ENCODE measurements at places on chromosomes 1 and 21. TPM values are rescaled to one million over a fixed set of nuclear protein-coding genes. Genes with fewer than 3 reads are reported as not detected.

Gene SYDE2
- polyA plus RNA-seq, result 1.1 TPM

DNA sequence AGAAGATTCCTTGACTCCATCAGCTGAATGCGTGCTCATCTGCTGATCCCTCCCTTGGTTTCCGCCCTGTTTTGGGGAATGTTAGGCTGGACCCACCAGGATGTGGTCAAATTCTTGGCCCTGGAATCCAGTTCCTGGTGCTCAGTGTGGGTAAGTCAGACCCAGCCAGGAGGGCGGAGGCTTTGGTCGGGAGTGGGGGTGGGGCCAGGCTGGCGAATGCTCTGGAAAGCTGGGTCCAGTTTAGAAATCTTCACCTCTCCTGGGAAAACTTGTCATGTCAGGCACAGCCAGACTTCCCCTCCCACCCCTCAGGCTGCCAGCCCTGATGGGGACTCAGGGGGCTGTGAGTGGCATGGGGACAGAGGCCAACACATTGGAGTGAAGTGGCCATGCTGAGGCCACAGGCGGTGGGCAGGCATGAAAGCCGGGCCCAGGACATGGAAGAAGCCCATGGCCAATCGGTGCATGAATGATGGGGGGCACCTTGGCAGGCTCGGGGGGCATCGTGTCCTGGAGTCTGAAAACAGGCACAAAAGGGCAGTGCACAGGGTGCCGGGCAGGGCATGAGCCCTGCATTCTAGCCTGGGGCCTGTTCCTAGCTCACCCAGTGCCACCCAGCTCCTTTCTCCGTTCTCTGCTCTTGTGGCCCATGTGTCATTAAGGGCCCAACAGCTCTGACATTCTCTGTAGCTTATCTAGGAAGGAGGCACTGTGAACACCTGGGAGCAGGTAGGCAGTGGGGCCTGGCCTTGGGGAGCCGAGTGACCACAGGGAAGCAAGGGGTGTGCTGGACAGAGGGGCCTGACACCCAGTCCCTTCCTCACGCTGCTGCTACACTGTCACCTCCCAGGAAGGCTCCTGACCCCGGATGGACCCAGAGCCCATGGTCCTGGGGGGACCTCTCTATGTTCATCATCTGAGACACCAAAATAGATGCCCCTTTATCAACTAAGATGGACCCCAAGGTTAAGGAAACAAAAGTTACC lies 14.6 kb upstream of the PADI1 start:
- H3K4me3 ChIP-seq, result no peak overlapping the region
- no peak for DNase-seq
- H3K27ac ChIP-seq, result no peak overlapping the region
- H3K36me3 ChIP-seq, result no peaks in the 10 kb centered on the region

Gene SIK1
- polyA plus RNA-seq, result 16.9 TPM

Gene DDR2
- 2.1 TPM for polyA plus RNA-seq

Gene FALEC
- polyA plus RNA-seq, result 0.16 TPM

Gene FAM151A
- 1.6 TPM for polyA plus RNA-seq

DNA sequence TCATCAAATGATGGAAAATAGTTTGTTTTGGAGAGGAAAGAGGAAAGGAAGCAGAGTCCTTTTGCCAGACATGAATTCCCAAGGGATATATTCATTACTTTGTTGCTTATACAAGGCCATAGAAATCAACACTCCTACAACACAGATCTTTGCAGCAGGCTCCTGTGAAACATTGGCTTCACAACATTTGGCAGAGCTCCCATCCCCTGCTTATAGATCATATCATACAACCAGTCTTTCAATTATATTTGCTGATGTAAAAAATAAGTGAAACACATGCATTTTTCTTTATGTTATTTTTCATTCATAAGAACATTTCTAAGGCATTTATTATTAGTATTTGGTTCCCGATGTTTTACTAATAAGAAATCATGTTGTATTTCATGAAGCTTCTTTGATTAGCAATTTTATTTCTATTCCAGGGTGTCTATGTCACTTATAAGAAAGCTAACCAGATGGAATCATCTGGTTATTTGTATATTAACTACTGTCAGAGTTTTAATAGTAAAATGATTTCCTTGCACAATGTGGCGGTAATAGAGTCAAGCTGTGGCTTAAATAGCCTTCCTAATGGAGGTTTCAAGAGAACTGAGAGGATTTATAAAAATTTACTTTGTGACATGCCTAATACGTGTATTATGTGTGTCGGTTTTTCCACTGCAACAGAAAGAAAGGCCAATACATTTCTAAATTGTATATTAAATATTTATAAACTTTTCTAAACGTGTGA lies 470.3 kb upstream of the NCAM2 start:
- H3K4me1 ChIP-seq, result no peaks in the 10 kb centered on the region
- H3K36me3 ChIP-seq, result no peaks in the 10 kb centered on the region
- H3K4me3 ChIP-seq, result no peak overlapping the region
- H3K27ac ChIP-seq, result no peak overlapping the region
- no peaks in the 10 kb centered on the region for H3K27me3 ChIP-seq
- DNase-seq, result no peak

DNA sequence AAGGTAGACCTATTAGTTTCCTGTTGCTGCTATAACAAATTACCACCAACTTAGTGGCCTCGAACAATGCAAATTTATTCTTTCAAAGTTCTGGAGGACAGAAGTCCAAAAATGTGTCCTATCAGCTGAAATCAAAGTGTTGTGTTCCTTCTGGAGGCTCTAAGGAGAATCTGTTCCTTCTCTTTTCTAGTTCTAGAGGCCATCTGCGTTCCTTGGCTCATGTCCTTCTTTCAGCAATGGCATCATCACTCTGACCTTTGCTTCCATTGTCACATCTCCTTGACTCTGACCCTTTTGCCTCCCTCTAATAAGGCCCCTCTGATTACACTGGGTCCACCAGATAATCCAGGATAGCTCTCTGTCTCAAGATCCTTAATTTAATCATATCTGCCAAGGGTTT lies 1.2 kb upstream of the MR1 start:
- no peak overlapping the region for H3K4me3 ChIP-seq
- peaks cover 27% of the 10 kb centered on the region for H3K4me1 ChIP-seq
- H3K36me3 ChIP-seq, result no peaks in the 10 kb centered on the region
- H3K27ac ChIP-seq, result no peak overlapping the region
- no peak for DNase-seq

DNA sequence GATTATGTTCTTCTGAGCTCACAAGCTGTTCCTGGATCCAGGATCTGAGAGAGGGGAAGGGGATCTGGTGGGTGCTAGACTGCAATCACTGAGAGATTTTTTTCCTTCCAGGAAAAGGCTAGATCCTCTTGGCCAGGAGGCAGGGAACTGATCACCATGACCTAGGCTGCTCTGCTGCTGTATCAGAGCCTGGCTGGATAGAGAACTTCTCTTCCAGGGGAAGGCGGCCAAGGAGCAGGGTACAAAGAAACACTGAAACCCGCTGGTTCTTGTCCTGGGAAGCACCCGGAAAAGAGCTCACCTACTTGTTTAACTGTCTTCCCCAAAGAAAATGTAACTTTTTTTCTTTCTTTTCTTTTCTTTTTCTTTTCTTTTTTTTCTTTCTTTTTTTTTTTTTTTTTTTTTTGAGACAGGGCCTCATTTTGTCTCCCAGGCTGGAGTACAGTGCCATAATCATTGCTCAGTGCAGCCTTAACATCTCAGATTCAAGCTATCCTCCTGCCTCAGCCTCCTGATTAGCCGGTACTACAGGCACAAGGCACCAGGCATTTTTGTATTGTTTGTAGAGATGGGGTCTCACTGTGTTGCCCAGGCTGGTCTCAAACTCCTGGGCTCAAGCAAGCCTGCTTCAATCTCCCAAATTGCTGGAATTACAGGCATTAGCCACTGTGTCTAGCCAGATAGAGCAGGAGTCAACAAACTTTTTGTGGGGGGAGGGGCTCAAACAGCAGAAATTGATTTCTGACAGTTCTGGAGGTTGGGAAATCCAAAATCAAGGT lies 12.4 kb upstream of the RPS6KA1 start:
- no peaks in the 10 kb centered on the region for H3K4me1 ChIP-seq
- H3K27ac ChIP-seq, result no peak overlapping the region
- DNase-seq, result no peak
- H3K36me3 ChIP-seq, result no peaks in the 10 kb centered on the region
- H3K27me3 ChIP-seq, result no peaks in the 10 kb centered on the region

DNA sequence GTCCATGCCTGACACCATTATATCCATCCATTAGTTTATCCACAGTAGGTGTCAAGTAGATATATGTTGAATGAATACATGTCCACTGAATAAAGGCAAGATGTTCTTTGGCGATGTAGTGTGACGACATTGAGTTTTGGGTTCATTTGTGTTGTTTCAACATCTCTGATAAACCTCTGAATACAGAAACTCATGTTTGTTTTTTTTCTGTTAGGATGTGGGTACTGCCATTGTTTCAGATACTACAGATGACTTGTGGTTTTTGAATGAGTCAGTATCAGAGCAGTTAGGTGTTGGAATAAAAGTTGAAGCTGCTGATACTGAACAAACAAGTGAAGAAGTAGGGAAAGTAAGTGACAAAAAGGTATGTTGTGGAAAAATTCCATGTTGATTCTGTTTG lies 28.1 kb downstream of the MDM4 start:
- no peaks in the 10 kb centered on the region for H3K27me3 ChIP-seq
- peaks cover 18% of the 10 kb centered on the region for H3K4me1 ChIP-seq
- H3K27ac ChIP-seq, result peak overlapping the region; percentile 42
- H3K4me3 ChIP-seq, result no peak overlapping the region

Gene EPHA8
- 0.05 TPM for polyA plus RNA-seq

DNA sequence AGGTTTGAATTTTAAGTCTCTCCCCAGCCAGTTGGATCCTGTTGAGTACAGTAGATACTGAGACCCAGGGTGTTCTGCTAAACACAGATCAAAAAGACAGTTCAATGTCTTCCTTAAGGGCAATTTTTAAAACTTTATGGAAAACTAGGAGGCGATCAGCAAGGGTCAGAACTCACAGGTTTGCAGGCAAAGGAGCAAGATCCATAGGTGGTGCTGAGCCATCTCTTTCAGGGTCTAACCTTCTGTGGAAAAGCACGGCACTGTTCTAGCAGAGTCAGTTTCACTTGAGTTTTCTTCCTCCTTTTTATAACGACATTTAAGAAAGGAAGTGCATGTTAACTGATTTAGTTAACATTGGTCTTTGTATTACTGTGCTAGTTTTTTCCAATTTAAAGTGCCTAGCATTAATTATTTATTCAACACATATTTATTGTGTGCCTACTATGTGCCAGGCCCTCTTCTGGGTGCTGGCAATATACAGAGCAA lies at the start of gene CD84:
Gene CD84 (minus strand): TSS at position 281 of the 486 bp plus-strand sequence. CDS start 59 bp downstream, at position 222.
- H3K27ac ChIP-seq, result peak within 1 kb of the TSS; percentile 90
- no peaks in the 10 kb centered on the region for H3K36me3 ChIP-seq

DNA sequence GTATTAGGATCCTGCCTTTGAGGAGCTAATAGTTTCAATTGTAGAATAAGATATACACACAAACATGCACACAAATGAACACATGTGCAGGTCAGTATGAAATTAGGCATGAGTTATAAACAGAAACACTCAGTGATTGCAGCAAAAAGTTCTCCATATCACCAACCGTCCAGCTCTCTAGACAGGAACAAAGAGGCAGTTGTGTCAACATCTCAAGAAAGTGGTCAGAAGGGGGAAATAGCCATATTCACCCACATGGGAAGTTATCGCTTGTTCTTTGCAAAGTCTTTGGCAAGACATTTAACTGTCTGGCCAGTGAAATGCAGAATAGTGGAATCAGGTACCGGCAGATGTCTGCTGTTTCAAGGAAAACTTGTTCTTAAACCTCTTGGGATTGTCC lies 29.4 kb upstream of the PIGC start:
- no peak overlapping the region for H3K27ac ChIP-seq
- no peaks in the 10 kb centered on the region for H3K36me3 ChIP-seq
- no peaks in the 10 kb centered on the region for H3K4me1 ChIP-seq
- no peaks in the 10 kb centered on the region for H3K27me3 ChIP-seq
- H3K4me3 ChIP-seq, result no peak overlapping the region

GRCh38 chr21:22211943-22212342 lies 1213.7 kb downstream of the NCAM2 start:
- no peak for DNase-seq
- no peaks in the 10 kb centered on the region for H3K4me1 ChIP-seq
- no peaks in the 10 kb centered on the region for H3K36me3 ChIP-seq
- H3K4me3 ChIP-seq, result no peak overlapping the region

DNA sequence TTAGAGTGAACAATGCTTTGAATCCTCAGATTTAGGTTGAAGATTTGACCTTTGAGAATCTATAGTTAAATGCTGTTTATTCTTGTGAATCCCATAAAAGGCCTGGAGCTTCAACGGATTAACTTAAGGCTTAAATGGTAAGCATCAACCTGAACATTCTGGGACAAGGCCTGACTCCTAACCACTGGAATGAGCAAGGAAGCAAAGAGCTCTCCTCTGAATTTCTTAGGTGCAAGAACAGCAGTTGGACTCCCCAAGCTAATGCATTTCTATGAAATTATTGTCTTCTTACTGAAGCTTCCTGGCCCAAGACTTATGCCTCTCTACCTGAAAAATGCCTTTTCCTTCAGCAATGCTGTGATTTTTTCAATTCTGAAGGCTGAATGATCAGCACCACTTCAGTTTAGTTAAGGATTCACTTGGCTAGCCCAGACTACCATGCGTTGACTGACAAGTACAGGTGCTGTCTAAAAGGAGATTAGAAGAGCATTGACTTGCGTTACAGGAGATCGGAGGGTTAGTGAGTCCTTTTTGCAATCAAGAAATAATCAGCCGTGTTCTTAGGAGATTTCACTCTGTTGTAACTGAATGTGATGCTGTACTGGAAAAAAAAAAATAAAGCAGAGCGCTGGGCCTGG lies 178.5 kb downstream of the ZC3H11B start:
- no peaks in the 10 kb centered on the region for H3K36me3 ChIP-seq
- H3K4me3 ChIP-seq, result no peak overlapping the region
- H3K4me1 ChIP-seq, result no peaks in the 10 kb centered on the region
- no peak overlapping the region for H3K27ac ChIP-seq

Gene ACKR1
- 44.4 TPM for polyA plus RNA-seq

DNA sequence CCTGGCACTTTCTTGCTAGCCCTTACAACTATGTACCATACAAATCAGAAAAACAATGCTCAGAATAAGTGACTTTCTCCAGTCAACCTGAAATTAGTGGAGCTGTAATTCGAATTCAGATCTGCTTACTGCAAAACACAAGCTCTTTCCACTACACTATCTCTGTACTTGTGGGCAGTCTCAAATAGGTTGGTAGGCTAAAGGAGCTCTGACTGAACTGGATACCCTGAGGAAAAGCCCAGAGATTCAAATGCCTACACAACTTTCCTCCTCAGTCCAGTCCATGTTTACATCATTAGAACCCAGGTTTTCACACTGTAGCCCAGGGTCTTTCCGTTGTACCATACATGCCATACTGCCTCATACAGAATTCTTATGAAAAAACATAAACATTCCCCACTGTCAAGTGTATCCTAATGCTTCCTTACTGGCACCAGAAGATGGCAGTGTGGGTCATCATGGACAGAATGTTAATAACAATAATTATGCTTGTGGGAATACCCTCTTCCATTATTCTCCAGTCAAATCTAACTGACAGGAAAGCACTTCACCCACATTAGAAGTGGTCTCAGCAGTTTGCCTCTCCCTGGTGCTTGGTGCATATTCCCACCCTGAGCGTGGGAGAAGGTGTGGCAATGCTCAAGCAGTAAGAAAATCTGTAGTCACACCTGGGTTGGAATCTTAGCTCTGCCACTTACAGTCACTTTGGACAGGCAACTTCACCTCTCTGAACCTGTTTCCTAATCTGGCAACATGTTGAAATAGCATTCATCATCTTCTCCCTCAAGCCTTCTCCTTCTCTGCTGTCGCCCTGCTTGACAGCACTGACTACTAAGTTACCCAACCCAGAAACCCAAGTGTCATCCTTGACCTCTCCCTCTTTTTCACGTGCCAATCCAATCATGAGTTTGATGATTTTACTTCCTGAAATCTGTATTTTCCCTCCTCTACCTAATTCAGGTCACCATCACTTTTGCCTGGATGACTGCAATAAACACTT lies 14.4 kb upstream of the ZFYVE9 start:
- H3K36me3 ChIP-seq, result no peaks in the 10 kb centered on the region
- DNase-seq, result no peak
- H3K4me1 ChIP-seq, result no peaks in the 10 kb centered on the region
